ENCODE measurements at places on chromosomes 6 and 20. TPM values are rescaled to one million over a fixed set of nuclear protein-coding genes. Genes with fewer than 3 reads are reported as not detected.

TP53TG5 gene
- 0.21 TPM for total RNA-seq

ZSCAN16 gene
- total RNA-seq, result 3.8 TPM

OLIG3 gene
- not detected for total RNA-seq

SPINT3 gene
- not detected for total RNA-seq

BMP5 gene
- not detected for total RNA-seq
